ENCODE measurements at places on chromosomes 12 and 14. TPM values are rescaled to one million over a fixed set of nuclear protein-coding genes. Genes with fewer than 3 reads are reported as not detected.

- no peak for DNase-seq
These were observed 29.2 kb downstream of the GPR135 start for GRCh38 chr14:59435987-59436386.

SLC25A47 gene
- not detected for polyA plus RNA-seq

SYT10 gene
- polyA plus RNA-seq = 0.02 TPM

DNA sequence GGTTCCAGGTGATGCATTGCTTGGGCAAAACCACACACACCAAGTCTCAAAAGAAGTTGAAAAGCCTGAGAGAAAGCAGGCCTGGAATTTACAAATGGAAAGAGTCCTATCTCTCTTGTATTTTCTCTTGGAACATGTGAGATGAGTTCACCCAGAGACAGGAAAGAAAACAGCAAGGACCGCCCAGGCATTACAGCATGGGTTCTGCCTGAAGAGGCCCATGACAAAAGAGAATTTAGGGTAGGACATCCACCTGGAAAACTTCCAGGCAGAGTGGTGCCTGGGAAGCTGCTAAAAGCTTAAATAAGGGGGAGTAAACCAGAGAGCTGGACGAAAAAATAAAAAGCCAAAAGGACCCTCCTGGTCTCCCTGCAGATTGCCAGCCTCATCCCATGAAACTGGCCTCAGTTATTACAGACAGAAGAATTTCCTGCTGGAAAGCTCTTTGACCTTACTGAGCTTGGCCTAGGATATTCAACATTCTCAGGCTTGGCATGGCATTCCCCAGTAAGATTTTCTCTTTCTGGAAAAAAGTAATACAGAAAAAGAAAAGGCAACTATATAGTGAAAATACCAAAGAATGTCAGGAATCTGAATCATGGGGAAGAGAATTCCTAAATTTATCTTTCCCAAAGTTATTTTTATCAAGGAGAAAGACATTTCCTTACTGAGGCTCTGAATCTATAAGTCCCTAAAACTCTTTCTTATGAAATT is 121.3 kb upstream of the NUDT4 start:
- DNase-seq = no peak

GRCh38 chr12:108333898-108334699 is 5.0 kb downstream of the CMKLR1 start:
- no peak for DNase-seq

GRCh38 chr14:57962325-57963035 is 96.6 kb upstream of the SLC35F4 start:
- peak; percentile 39 for DNase-seq

NTN4 gene
- 62.9 TPM for polyA plus RNA-seq

GRCh38 chr12:48058771-48059170 is 47.1 kb downstream of the SENP1 start:
- no peak for DNase-seq

- DNase-seq = no peak
These were observed 158.1 kb downstream of the ATP23 start for GRCh38 chr12:58099476-58099875.

- no peak for DNase-seq
These were observed 94.8 kb downstream of the POLR3B start for GRCh38 chr12:106452309-106452708.

FIGNL2 gene
- polyA plus RNA-seq = 0.18 TPM

- DNase-seq = no peak
These were observed 233.5 kb downstream of the BTG1 start for GRCh38 chr12:91912178-91912577.

GRCh38 chr14:29892327-29892726 is 35.3 kb downstream of the PRKD1 start:
- no peak for DNase-seq

- DNase-seq = no peak
These were observed 353.7 kb downstream of the APAF1 start for GRCh38 chr12:98998697-98999299.

- DNase-seq = no peak
These were observed 47.8 kb upstream of the MED13L start for GRCh38 chr12:116325336-116325664.

GRCh38 chr12:124463341-124463921 is 104.0 kb downstream of the NCOR2 start:
- peak; percentile 48 for DNase-seq

GRCh38 chr12:29782285-29782870 is 1.4 kb downstream of the TMTC1 start:
- no peak for DNase-seq

GRCh38 chr14:53412819-53413675 is 259.9 kb upstream of the DDHD1 start:
- no peak for DNase-seq

DNA sequence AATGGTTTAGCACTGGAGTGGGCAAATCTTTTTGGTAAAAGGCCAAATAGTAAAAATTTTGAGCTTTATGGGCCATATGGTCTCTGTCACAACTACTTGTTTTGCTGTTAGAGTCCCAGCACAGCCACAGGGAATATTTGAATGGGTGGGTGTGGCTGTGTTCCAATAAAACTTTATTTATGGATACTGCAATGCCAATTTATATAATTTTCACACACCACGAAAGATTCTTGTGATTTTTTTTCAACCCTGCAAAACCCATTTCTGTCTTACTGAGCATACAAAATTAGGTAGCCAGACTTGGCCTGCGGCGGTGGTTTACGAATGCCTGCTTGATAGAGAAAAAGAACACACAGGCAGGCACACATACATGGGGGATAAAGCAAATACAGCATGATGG is 28.3 kb downstream of the TMEM120B start:
- no peak for DNase-seq

SOAT2 gene
- 0.07 TPM for polyA plus RNA-seq

CACNA1C gene
- polyA plus RNA-seq = 34.6 TPM

- no peak for DNase-seq
These were observed 58.8 kb upstream of the ISM2 start for GRCh38 chr14:77557391-77557790.

ADAM21 gene
- 0.29 TPM for polyA plus RNA-seq

GRCh38 chr14:104554608-104555429 is 24.7 kb upstream of the C14orf180 start:
- peak; percentile 54 for DNase-seq

- DNase-seq = peak; percentile 35
These were observed at the start of gene SLC5A8 for GRCh38 chr12:101209319-101210302. SLC5A8 (minus strand) TSS chr12:101210238; CDS start chr12:101209848, 390 bp downstream.

- no peak for DNase-seq
These were observed 179.6 kb upstream of the PDZRN4 start for GRCh38 chr12:41008472-41008871.

DNA sequence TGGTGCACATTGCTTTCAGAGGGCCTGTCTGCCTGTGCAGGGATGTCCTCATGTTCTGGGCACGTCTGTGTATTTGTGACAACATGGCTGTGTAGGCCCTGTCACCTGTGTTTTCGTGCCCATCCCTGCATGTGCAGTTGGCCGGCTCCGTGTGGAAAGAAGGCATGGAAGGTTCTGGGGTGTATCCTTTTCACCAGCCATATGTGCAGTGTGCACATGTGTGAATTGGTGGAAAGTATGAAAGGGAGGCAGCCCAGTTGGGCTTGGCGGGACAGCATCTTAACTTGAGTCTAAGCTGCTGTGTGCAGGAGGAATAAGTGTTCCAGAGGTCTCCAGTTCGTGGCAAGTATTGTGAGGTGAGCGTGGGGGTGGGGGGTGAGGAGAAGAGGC is 669 bp downstream of the TSPAN11 start:
- no peak for DNase-seq

SLC7A8 gene
- polyA plus RNA-seq = 7.8 TPM

GRCh38 chr14:96017882-96018281 is 21.3 kb upstream of the C14orf132 start:
- no peak for DNase-seq

DNA sequence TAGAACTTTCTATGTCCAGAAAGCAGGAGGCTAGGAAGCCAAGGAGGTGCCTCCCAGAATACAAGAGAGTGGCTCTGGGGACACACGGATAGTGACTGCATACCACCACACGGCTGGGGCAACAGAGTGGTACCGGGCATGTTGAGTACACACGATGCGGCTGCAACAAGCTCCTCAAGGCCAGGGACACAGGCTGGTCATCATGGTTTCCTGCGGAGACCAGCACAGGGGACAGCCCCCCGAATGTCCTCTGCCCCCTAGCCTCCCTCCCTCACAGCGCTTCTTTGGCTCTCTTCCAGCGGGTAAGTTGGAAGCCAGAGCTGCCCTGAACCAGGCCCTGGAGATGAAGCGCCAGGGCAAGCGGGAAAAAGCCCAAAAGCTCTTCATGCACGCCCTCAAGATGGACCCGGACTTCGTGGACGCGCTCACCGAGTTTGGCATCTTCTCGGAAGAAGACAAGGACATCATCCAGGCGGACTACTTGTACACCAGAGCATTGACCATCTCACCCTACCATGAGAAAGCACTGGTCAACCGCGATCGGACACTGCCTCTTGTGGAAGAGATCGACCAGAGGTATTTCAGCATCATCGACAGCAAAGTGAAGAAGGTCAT is 3.1 kb downstream of the FICD start:
- DNase-seq = no peak

HDAC7 gene
- 38.0 TPM for polyA plus RNA-seq

DNA sequence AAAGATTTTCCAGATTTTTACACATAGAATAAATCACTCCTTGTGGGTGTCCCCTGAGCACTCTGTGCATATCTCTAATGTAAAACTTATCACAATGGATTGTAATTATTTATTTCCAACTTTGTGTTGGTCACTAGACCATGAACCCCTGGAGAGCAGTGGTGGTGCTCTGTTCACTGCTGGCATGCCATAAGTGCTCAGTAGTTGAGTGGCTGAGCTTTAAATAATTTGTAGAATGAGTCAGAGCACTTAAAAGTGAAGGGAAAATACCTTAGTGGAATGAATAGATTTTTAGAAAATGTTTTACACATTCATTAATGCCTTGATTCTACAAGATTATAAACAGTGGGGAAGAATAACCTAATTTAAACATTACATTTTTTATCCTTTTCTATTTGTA is 6.3 kb downstream of the MGAT4C start:
- no peak for DNase-seq

DNA sequence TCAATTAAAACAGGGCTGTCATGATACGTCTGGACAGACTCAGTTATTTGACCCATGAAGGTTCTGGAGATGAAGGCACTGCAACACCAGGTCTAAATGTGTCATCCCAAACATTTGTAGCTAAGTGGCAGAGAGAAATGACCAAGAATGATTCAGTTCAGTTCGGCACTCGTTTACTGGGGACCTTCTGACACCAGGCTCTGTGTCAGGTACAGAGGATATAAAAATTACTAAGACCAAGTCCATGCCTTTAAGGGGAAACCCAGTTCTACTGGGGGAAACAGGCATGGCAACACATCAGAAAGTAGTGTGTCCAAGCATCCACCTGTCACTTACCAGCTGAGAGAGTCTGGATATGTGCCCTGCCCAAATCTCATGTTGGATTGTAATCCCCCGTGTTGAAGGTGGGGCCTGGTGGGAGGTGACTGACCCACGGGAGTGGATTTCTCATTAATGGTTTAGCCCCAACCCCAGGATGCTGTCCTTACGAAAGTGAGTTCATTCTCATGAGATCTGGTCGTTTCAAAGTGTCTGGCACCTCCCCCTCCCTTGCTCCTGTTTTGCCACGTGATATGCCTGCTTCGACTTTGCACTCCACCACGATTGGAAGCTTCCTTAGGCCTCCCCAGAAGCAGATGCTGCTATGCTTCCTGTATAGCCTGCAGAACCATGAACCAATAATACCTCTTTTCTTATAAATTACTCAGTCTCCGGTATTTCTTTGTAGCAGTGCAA is 41.9 kb upstream of the BCL2L14 start:
- DNase-seq = no peak

DNA sequence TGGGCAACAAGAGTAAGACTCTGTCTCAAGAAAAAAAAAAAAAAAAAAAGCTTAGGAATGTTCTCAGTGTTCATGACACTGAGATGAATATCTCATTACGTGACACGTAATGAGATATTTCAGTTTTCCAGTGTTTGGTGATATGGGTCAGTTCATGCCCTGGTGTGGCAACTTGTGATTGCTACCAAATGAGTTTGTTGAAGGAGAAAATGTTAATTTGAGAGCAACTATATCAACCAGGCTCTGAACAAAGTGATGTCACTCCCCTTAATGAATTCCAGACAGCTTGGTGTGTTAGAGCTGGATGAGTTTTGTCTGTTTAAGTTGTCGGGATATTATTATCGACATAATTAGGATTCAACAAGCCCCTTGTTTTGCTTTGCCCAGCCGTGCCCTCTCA is 211.7 kb downstream of the DPF3 start:
- no peak for DNase-seq

GRCh38 chr14:22865424-22866405 is 5.8 kb upstream of the LRP10 start:
- DNase-seq = no peak

DNA sequence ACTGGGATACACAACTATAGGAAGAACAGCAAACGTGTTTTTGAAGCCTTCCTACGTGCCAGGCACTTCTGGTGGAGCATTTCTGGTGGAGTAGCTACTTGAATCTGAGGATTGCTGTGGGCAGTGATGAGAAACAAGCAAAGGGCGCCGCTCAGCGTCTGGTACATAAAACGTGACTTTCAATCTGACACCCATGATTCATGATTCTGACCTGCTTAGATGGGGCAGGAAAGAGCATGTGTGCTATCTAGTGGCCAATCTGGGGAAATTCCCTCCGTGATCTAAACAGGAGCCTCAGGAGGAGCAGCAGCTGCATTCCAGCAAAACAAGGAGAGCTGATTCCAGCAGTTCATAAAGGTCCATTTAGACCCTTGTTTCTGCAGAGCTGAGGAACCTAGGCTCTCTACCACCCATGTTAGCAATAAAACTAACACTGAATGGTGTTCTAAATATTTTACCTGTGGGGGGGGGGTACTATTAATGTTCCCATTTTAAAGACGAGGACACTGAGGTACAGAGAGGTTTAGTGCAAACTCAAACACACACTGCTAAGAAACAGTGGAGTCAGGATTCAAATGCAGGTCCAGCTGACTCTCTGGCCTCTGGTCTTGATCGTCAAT is 37.8 kb downstream of the PAH start:
- peak; percentile 53 for DNase-seq

ALG10 gene
- 0.79 TPM for polyA plus RNA-seq

CLEC4A gene
- polyA plus RNA-seq = 0.75 TPM

GRCh38 chr14:32244404-32244803 is 41.3 kb upstream of the RNU6-8 start:
- DNase-seq = no peak

DNA sequence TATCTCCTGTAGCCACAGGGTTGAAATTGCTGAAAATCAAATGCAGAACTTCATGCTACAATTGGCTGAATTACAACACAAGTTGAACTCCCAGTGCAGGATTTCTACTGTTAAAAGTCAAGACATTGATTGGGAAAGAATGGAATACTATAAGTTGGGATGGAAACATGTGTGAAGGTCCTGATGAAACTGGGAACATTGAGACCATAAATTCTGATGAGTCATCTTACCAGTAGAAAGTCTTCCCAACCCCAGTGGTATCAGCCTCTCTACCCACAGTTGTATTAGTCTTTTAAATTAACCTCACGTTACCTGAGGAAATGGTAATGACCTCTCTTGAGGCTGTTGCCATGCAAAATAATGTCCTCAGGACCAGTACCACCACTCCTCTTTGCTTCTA is 27.4 kb upstream of the DYRK2 start:
- DNase-seq = no peak

GRCh38 chr12:39723831-39724230 is 104.2 kb upstream of the ABCD2 start:
- DNase-seq = peak; percentile 46

NOVA1 gene
- 3.5 TPM for polyA plus RNA-seq

Data from right cardiac atrium (tissue), 5 donors.